ENCODE measurements at places on chromosomes 4 and X.

- DNase-seq = no peak
Measured at GRCh38 chr4:168124008-168124641, 31.8 kb downstream of the ANXA10 start.

DNA sequence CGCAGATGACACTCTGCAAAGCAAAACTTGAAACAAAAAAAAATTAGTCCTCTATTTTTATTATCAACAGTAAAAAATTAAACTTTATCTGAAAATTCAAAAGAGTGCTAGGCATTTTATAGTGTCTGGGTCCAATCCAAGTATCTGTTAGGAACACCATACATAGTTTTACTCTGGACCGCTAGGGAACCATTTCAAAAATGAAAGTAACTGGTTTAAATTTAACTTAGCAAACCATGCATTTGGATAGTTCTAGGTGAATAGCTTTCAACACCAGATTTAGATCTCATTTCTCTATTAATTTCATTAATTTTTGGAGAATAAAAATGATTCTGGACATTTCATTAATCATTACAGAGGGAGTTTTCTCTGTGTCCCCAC, 1.2 kb downstream of the KLKB1 start:
- no peak for DNase-seq

GRCh38 chr4:154049457-154050181, 260.7 kb upstream of the SFRP2 start:
- no peak for DNase-seq

- DNase-seq = no peak
Measured at GRCh38 chr4:1222036-1222789, 26.7 kb downstream of the CTBP1 start.

DNA sequence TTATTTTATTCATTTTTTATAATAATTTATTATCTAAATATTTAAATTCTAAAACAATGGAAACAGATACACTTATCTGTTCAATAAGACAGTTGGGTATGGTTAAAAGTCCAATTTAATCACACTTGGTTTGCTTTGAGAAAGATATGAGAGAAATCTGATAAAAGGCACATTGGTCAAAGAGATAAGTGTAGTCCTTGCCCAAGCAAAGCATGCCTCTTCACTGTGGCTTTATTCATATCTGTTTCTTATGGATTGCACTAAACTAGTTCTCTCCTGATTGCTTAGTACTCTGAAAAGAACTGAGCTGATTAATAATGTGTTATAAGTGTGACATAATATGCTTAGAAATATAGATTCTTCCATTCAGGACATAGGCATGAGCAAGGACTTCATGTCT, 39.8 kb downstream of the CXCL1 start:
- DNase-seq = no peak

GRCh38 chr4:186132577-186133242, 28.2 kb downstream of the FAM149A start:
- DNase-seq = no peak

GRCh38 chr4:7382634-7383014, 52.1 kb downstream of the PSAPL1 start:
- DNase-seq = no peak

DNA sequence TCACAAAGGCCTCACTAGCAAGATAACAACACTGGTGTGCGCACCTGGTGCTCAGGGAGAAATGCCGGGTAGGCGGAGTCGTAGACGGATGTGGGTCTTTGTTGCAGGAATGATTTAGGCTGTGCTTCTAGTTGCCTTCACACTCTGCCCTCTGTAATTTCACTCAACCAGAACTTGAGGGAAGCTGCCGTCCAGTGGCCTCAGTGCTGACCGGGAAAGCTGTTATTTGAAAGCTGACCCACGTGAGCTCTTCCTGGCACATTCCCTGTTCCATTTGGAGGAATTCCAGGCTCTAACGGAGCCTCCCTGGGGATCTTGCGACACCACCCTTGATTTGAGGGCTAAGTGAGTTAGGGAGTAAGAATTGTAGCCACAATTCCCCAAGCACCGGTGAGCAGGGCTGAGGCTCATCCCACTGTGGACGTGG, 15.9 kb downstream of the SH3TC1 start:
- DNase-seq = no peak

- DNase-seq = no peak
Measured at GRCh38 chrX:70411475-70411874, 11.6 kb upstream of the GDPD2 start.

- no peak for DNase-seq
Measured at GRCh38 chr4:142781114-142781513, 65.0 kb downstream of the INPP4B start.

GRCh38 chr4:113756005-113756410, 5.5 kb downstream of the CAMK2D start:
- no peak for DNase-seq

DNA sequence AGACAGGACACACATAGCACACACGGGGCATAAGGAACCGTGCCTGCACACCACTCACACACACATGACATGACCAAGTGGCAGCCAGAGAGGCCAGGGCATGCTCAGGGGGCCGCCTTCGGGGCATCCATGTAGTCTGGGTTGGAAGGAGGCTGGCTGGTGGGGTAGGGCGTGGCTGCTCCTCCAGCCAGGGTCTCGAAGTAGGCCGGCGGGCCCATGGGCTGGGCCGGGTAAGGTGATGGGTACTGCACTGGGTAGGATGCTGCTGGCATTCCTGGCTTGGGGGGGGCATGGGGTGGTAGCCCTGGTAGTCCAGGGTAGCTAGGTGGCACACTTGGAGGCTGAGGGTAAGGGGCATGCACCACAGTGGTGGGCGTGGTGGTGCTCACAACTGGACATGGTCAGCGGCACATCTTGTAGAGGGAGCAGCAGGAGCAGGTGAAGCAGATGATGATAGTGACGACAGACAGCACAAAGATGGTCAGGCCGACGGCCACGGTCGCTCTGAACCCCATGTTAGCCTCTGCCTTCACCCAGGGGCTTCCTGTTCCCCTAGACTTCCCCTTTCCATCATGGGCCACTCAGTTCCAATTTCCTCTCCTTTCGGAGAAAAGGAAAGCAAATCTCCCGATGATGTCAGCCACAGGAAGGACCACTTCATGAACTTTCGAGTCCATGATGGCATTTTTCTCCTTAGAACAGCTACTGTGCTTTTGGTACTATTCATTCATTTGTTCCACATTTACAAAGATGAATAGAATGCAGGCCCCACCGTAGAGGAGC, 10.9 kb upstream of the DDX3X start:
- no peak for DNase-seq

- DNase-seq = no peak
Measured at GRCh38 chr4:55255179-55255578, 90.9 kb upstream of the SRD5A3 start.

GRCh38 chr4:42167709-42168108, 15.3 kb upstream of the BEND4 start:
- DNase-seq = no peak

GRCh38 chrX:32842053-32842452, 369.3 kb downstream of the DMD start:
- DNase-seq = no peak

DNA sequence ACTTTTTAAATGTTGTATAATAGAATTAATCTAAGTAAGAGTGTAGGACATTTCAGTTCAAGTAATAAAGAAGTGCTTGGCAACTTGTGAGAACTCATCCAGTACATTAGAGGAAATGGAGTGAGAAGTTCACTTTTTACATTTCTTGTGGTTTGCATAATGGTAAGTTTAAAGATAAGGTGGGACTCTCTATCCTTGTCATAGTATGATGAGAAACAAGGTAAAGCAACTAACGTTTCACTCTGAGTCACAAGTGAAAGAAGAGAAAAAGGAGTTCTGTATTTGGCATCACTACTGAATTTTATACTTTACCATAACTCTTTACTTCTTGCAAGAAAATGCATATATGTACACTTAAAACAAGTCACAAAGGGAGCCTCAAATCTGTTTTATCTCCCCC, 219.4 kb downstream of the SLC4A4 start:
- DNase-seq = no peak

DNA sequence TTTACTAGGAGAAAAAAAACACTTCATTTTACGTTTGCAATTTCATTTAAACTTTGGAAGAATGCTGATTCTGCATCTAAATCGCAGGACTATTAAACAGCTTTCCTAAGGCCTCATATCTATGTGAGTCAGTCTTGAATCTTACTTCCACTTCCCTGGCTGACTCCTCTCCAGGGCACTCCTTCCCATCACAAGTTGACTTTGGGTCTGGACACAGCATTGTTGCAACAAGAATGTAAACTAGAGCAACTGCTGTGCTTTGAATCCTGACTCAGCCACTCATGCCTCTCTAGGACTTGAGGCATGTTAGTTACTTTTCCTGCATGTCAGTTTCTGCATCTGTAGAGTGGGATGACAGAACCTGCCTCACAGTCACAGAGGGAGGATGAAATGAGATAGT, 413.8 kb downstream of the FAT4 start:
- no peak for DNase-seq

GRCh38 chr4:27666943-27667342, 806.3 kb downstream of the STIM2 start:
- no peak for DNase-seq

GRCh38 chrX:119015407-119016237, 41.2 kb downstream of the LONRF3 start:
- DNase-seq = no peak

- DNase-seq = no peak
Measured at GRCh38 chrX:130539721-130540321, 138.0 kb downstream of the RBMX2 start.

DNA sequence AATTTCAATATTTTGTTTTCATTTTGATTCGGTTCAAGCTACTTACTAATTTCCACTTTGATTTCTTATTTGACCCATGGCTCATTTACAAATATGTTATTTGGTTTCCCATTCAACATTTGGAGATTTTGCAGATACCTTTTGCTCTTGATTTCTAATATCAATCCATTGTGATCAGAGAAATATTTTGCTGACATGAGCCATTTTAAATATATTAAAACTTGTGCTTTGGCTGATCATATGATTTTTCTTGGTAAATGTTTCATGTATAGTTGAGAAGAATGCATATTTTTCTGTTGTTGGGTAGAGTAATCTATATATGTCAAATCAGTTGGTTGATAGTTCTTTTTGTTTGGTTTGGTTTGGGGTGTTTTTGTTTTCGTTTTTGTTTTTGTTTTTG, 95.0 kb downstream of the GASK1B start:
- DNase-seq = no peak

- no peak for DNase-seq
Measured at GRCh38 chr4:24321131-24321530, 263.2 kb downstream of the DHX15 start.

DNA sequence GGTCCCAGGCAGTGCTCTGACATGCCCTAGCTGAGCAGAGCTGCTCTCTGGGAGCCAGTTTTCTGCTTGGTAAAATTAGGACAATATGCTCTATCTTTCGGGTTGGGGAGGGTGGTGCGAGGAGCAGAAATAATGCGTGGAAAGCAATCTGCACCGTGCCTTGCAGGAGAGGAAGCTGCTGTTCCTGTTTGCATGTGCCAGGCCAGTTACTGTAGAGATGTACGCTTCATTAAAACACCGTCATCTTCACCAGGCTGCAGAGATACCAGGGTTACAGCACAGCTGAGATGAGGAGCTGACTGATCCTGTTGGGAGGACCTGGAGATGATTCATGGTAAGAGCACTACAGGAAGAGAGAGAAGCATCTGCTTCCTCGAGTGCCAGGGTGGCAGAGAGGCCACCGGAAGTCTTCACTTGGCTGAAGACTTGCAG, 29.5 kb upstream of the IRF2 start:
- DNase-seq = no peak

GRCh38 chr4:162403419-162403818, 239.6 kb upstream of the FSTL5 start:
- DNase-seq = no peak

DNA sequence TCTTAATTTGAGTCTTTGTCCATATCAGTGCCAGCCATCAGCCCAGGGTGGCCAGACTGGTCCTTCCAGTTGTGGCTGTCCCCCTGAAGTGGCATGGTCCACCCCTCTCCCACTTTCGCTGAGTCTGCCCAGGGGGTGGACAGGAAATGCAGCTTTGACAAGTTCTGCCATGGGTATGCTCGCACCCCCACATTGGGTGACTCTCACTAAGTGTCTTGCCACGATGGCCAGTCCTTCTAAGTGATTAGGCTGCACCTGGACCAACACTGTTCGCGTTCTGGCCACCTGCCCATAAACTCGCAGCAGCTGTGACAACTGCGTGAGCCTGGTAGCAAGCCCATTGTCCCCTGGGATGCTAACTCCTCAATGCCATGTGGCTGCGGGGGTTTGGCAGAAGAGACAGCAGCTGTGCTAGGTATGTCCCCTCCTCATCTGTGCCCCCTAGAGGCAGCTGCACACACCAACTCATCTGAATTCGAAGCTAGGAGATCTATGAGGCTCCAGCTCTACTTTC, 10.0 kb upstream of the LNX1 start:
- DNase-seq = no peak

DNA sequence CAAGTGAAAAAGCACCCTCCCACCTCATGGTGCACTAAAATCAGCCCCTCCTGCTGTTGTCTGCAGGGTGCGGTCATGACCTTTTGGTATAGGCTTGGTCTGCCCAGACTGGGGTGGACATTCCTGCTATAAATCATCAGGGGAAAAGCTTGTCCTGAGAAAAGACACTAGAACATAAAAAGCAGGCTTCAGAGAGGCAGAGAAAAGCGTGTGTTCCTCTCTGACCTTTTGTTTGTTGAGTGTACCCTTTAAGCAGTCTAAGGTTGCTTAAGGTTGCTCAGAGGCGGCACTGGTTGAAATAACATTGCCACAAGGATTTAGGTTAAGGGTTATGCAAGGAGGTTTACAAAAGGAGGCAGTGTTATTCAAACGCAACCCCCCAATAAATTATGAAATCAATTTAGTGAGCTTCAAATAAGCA, 43.5 kb downstream of the CCDC158 start:
- DNase-seq = no peak

DNA sequence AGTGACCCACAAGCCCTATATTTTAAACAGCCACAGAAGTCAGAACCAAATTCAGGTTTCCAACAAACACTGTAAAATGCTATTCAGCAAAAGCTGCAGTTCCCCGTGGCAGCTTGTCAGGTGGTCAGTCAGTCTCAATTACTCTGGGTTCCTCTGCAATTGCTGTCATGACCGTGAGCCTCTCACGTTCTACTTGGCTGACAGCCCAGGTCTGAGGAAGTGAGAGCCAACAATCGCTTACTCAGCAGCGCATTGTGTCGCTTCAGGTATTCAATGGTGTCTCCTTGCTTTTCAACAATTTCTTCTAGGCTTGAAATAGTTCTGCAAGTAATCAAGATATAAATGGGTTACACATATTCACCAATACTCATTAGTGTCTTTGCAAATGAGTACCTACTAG, 25.8 kb downstream of the TRIM75 start:
- no peak for DNase-seq

DNA sequence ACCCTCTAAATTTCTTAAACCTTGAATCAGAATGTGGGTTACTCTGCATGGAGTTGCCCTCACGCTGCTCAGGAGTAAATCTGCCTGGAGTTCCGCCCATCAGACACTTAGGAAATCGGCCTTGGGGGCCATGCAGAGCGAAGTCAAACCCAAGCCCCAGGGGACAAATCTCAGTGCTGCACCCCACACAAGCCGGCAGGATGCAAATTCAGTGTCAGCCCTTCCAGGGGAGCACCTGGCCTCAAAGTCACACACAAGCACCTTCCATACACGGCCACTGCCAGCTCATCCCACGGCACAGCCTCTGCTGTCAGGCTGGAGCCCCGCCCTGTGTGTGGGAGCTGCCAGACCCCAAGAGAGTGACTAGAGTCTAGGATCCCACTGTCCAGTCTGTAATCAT, 27.4 kb downstream of the RNF212 start:
- DNase-seq = no peak

Measured in stimulated activated CD8-positive, alpha-beta memory T cell treated with anti-CD3 and anti-CD28 coated beads, Interleukin-4, amount 100 ng/mL, for 4 hours (primary cell).